Uterus (tissue), 4 donors: ENCODE measurements at places on chromosomes 2 and 18.

- no peak for DNase-seq
Measured at GRCh38 chr18:44096016-44096415, 584.7 kb upstream of the SETBP1 start.

- no peak for DNase-seq
Measured at GRCh38 chr2:143397884-143398614, 268.8 kb downstream of the ARHGAP15 start.

- no peak for DNase-seq
Measured at GRCh38 chr2:62267696-62268095, 71.8 kb downstream of the B3GNT2 start.

- DNase-seq = no peak
Measured at GRCh38 chr2:1968209-1968987, 224.1 kb upstream of the PXDN start.

- DNase-seq = no peak
Measured at GRCh38 chr2:43407935-43408334, 181.5 kb upstream of the ZFP36L2 start.

DNA sequence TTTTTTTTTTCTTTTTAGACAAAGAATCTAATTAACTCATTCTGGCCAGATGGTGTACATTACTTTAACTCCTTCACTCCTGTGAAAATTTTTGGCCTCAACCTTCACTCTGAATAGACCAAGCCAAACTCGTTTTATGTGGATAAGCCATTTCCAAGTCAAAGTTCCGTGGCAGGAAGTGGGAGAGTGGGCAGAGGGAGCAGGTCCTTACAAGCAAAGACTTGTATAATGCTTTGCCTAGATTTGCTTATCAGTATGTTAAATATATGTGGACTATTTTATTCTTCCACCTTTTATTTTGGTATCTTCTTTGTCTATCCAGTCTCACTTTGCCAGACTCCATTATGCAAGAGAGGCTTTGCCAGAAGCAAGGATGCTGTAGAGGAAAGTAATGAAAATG, 178.1 kb upstream of the TNP1 start:
- no peak for DNase-seq

- no peak for DNase-seq
Measured at GRCh38 chr18:54984908-54985307, 25.6 kb upstream of the CCDC68 start.
